ENCODE measurements at places on chromosomes 1 and 21.

DNA sequence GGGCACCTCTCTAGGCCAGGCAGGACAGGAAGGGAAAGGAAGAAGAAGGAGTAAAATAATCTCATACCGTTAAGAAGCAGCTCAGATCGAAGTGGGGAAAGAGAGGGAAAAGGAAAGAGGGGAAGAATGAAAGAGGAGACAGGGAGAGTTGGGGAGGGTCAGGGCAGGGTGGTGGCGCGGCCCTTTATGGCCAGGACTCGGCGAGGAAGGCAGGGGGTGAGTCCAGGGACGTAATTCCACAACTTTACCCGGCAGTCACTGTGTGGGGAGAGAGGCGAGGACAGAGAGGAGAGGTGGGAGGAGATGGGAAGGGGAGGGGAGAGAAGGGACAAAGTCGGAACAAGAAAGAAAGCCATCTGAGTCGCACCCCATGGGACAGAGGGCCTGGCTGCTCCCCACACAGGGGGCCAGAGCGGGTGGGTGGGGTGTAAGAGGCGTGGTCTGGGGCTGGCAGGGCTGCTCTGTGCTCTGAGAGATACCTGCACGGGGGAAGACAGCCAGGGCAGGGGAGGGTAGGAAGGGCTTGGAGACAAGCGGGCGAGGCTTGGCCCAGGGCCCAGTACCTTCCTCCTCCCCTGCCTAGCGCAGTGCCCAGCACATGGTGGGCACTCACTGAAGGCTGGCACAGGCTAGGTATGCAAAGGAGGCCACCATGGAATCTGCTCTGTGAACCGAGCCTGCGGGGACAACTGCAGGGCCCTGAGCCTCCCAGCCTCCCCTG lies 49.4 kb downstream of the KIF21B start:
- DNase-seq, result no peak

DNA sequence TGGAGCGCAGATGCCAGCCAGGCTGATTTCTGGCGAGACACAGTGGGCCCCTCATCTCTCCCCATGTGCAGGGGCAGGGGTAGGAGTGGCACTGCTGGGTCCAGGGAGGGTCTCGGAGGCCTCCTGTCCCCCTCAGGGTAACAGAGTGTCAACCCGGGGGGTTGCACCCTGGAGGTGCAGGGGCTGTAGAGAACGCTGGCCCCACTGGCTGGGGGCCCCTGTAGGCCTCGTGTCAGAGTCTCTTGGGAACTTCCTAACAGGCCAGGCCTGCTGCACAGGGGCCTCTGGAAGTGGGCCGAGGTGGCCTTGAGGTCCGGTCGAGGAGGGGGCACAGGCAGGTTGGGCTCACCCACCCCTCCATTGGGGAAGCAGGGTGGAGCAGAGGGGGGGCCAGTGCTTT lies 38.9 kb upstream of the AJAP1 start:
- DNase-seq, result no peak

DNA sequence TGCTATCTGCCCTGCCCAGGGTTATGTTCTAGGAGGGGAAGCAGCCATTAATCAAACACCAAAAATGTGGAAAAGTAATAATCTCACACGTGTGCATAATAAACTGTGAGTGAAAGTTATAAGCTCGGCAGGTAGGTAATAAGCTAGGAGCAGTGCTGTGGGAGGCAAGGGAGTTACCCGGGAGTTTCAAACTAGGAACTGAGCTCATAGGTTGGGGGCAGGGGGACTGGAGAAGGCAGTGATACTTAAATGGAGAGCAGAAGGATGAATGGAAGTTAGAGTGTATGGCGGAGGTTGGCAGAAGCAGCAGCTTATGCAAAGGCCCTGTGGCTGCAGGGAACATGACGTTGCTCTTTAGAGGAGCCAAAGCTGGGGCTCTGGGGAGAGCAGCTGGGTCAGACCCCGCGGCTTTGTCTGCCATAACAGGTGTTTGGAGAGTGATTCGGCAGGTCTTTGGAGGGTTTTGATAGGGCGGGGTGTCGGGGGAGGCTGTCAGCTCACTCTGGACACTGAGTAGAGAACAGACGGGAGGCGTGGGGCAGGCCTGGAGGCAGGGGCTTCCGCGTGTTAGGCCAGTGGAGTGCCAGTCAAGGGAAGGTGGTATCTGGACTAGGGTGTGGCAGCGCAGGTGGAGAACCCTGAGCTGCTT lies 20.0 kb downstream of the PTPRF start:
- DNase-seq, result no peak

GRCh38 chr1:167623951-167624350 lies 6.1 kb upstream of the RCSD1 start:
- DNase-seq, result peak; percentile 69

DNA sequence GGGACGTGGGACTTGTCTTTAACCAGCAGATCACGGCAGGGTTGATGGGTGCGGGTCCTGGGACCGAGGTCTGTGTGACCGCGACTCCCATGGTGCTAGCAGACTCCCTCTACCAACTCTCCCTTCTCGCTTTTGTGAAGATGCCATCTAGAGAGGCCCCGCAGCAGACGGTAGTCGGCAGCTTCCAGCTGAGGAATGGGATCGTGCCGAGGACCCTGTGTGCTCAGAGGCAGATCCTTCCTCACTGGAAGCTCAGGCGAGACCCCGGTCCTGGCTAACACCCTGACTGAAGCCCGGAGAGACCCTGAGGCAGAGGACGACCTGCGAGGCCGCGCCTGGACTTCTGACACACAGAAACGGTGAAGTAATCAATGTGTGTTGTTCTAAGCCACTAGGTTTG lies 12.5 kb upstream of the SPATC1L start:
- no peak for DNase-seq

DNA sequence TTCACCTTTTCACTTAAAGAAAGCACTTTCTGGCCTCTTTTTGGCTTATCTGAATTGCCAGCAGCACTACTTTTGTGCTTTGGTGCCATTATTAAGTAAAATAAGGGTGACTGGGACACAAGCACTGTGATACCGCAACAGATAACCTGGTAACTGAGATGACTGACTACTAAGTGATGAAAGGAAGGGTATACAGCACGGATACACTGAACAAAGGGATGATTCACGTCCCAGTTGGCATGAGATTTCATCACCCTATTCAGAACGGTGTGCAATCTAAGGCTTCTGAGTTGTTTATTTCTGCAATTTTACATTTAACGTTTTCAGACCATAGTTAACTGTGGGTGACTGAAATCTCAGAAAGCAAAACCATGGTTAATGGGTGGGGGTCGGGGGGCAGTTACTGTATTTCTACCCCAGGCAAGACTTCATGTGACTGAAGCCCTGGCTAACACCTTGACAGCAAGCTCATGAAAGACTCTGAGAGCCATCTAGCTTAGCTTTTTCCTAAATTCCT lies 102.8 kb downstream of the CLIC6 start:
- DNase-seq, result peak; percentile 88

DNA sequence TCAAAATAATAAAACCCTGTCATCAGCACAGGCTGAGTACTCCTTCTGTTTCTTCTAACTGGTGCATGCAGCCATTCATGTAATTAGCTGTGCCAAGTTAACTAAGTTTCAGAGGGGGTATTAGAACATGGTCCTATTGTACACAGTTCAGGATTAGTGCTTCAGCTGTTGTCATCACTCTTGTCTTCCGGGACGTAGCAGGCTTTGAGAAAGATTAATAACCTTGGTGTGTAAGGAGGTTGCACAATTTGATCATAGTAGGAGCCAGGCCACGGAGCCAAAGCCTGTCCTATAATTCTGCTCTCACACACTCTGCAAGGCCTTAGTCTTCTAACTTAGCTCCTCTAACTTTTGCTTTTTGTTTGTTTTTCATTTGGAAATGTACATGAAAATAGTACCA lies 44.7 kb downstream of the PTGFRN start:
- DNase-seq, result no peak

DNA sequence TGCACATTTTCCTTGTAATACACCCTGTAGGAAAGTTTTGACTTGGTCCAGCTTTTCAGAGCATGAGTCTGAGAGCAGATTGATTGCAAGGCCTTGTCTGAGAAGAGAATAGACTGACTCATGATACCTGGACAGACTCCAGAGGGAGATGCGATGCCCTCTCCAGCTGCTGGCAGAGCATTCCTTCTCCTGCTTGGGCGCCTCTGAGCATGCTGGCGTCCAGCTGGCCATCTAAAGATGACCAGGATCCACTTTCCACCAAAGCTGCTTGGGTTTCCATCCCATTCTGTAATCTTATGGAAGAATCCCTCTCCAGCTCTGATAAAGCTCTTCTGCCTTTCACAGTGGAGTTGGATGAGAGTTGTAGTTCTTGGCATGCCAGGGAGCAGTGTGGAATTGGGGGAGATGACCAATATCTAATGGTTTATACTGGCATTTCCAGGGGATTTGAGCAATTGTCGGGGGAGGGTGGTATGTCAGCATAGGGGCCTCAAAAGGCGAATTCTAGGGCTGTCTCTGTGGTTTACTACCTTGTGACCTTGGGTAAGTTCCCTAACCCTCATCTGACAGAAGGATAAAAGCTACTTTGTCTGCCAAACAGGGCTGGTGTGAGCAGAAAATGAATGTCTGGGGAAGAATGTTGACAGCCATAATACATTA lies 19.5 kb downstream of the SZRD1 start:
- DNase-seq, result peak; percentile 84

GRCh38 chr1:209873067-209873799 lies 45.5 kb downstream of the UTP25 start:
- DNase-seq, result peak; percentile 76

GRCh38 chr1:72567521-72567920 lies 285.2 kb upstream of the NEGR1 start:
- DNase-seq, result peak; percentile 6

GRCh38 chr1:155645648-155646047 lies 35.6 kb downstream of the MSTO1 start:
- DNase-seq, result peak; percentile 48

DNA sequence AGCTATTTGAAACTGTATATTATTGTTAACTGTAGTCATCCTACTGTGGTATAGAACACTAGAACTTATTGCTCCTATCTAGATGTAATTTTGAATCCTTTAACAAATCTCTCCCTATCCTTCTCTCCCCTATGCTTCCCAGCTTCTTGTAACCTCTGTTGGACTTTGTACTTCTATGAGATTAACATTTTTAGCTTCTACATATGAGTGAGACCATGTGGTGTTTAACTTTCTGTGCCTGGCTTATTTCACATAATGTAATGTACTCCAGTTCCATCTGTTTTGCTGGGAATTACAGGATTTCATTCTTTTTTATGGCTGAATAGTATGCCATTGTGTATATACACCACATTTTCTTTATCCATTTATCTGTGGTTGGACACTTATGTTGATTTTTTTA lies 64.5 kb upstream of the KIAA1614 start:
- DNase-seq, result no peak

DNA sequence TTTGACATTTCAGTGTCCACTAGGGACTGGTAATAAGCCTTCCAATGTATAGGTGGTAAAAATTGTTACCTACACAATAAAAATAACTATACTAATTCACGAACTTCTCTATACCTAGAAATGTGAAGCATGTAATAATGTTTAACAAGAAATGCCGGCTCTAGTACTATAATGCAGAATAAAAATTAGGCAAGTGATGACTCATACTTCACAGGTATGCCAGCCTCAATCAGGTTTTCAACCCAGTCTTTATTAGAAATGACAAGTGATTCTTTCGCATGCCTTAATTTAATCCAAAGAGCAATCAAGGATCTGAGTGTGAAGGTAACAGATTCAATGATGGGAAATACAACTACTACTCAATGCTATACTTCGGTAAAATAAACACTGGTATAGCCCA lies 134.9 kb downstream of the RERE start:
- no peak for DNase-seq

DNA sequence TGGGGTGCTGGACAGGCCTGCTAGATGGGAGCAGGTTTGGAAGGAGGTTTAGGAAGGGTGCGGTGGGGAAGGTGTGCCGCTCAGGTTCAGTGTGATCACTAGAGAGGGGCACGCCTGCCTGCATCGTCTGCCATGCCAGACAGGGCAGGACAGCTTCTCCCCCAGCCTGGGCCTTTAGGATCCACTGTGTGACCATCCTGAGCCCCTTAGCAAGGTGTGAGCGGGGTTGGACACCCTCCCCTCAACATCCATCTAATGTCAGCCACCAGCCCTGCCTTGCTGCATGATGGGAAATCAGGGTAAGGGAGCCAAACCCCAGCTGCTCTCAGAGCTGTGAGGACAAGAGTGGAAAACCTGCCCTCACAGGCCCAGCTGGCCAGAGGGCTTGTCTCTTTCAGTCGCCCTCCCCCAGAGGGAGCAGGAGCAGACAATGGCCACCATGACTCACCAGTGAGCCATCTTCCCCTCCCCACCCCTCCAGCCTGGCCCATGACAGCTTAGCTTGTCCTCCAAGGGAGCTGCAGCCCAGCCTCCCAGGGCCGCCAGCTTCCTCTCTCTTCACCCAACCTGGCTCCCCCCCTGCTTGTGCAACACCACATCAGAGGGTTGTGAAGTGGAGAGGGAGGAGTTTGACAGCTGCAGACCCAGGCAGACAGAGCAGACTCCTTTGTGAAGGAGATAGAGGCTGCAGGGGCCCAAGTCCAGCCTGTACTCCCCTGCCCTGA lies 37.0 kb downstream of the NUAK2 start:
- peak; percentile 92 for DNase-seq

- DNase-seq, result no peak
These were observed 13.2 kb downstream of the ODF2L start for GRCh38 chr1:86382878-86383277.

DNA sequence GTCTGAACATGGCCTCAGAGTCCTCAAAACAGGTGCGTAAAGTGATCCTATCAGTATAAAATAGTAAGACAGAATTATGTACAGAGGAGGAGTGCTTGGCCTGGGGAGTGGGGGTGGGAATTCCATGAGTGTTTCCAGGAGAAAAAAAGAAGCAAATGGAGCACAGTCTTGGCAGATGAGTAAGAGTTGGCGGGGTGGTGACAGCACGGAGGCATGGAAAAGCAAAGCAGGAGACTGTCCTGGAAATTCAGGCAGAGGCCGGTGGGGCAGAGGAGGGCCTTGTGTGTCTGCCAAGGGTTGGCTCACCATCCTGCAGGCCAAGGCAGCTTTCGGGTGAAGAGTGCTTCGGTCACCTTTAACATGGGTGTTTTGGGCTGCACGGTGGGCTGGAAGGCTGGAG lies 63.4 kb downstream of the OPTC start:
- DNase-seq, result peak; percentile 88

GRCh38 chr1:193631306-193631705 lies 444.9 kb upstream of the B3GALT2 start:
- DNase-seq, result no peak

GRCh38 chr21:14617040-14617393 lies 70.9 kb upstream of the SAMSN1 start:
- no peak for DNase-seq

- no peak for DNase-seq
These were observed 181.4 kb upstream of the B3GALT2 start for GRCh38 chr1:193367863-193368262.

- no peak for DNase-seq
These were observed 23.4 kb upstream of the MEF2D start for GRCh38 chr1:156523801-156524480.

DNA sequence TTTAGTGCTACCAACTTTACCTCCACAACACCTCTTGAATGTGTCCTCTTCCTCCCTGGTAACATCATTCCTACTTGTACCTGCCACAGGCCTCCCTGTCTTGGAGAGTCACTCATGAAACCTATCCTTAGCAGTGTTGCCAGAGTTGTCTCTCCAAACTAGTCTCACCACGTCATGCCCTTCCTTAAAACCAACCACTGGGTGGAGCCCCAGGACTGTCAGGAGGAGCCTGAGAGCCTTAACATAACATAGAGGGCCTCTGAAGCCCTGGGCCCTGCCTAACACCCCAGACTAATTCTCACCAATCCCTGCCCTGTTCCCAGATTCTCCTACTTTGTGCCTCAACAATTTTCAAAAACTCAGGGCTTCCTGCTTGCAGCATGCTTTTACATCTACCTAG lies 65.3 kb downstream of the ZNF697 start:
- DNase-seq, result peak; percentile 48
